LoVo (cell line): ENCODE measurements at places on chromosomes 7 and 10.

- no peak for DNase-seq
Observed at GRCh38 chr7:74070619-74070921, 13.0 kb upstream of the LIMK1 start.

- DNase-seq = peak; percentile 89
Observed at GRCh38 chr10:89278034-89278535, 23.8 kb upstream of the IFIT2 start.

DNA sequence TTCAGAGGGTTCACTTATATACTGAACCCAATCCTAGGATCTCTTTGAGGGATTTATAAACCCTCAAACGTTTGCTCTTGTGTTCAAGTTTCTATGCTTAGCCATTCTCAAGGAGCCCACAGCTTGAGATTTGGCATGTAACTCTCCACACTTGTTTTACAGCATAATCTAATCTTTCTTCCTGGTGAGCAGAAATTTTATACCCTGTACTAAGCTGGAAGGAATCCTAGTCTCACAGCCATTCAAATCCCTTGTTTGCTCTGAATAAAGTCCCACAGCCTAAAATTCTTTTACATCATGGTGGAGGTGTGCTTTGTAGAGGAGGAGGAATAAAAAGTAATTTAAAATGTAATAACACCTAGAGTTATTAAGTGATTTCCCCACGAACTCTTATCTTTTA, 5.3 kb upstream of the AGR2 start:
- DNase-seq = no peak

GRCh38 chr7:289756-290553, at the start of gene FOXL3:
FOXL3 (plus strand) TSS chr7:290170; CDS start chr7:290170, 0 bp downstream.
- no peak for DNase-seq

GRCh38 chr10:60917331-60918280, 26.4 kb downstream of the RHOBTB1 start:
- DNase-seq = no peak

GRCh38 chr7:143002106-143002505, 24.8 kb downstream of the OR9A2 start:
- no peak for DNase-seq

DNA sequence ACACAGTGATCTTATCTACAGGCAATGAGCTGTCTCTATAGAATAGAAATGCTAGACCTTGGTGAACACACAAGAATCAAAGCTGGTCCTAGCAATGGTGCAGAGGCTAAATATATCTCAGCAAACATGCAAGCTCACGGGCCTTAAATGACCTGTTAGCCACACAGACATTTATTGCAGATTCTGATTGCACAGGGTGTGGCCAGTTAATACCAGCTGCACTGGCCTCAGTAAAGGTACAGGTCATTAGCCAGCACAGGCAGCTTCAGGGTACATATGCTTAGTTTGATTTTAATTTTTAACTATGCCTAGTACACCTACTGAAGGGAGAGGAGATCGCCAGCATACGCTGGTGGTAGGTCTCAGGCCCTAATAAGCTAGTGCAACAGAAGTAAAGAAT, 265.4 kb upstream of the DGKB start:
- DNase-seq = no peak

- DNase-seq = no peak
Observed at GRCh38 chr7:71386152-71386785, 254.3 kb downstream of the GALNT17 start.

DNA sequence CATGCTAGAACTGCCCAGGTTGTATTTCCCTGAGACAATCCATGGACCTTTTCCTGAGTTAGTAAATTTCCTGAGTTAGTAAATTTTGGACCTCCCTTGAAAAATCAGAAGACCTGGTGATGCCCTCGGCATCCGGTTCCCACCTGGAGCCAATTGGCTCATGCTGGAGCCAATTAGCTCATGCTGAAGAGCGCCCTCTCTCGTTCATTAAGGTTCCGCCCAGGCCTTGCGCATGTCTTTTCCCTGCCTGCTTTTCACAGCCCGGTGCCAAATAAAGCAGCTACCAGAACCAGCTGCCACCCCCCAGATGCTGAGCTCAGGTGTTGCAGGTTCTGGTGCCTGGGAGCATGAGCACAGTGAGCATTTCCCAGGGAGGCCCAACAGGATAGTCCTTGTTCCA, 96.2 kb downstream of the APBB1IP start:
- no peak for DNase-seq

- DNase-seq = no peak
Observed at GRCh38 chr7:135970682-135971365, 6.3 kb downstream of the MTPN start.

GRCh38 chr7:68900096-68900495, 698.2 kb upstream of the AUTS2 start:
- DNase-seq = no peak

DNA sequence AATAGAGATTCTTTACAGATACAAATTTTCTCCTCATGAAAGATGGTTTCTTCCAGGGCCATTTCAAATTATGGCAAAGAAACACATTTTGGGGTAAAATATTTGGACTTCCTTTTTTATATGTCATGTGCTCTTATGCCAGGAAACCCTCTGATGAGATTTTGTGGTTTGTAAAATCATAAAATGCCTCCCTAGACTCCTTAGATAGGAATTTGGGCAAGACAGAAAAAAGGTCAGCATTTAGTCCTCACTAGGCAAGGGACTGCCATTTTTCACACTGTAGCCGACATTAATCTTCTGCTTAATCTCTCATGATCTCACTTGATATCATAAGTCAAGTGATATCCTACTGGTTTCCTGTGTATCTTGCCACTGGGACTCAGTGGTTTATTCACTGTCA, 286.4 kb downstream of the ARHGAP12 start:
- no peak for DNase-seq

- no peak for DNase-seq
Observed at GRCh38 chr10:80646366-80646765, 108.7 kb downstream of the SH2D4B start.

- no peak for DNase-seq
Observed at GRCh38 chr10:14648005-14648765, 126.5 kb downstream of the FAM107B start.

DNA sequence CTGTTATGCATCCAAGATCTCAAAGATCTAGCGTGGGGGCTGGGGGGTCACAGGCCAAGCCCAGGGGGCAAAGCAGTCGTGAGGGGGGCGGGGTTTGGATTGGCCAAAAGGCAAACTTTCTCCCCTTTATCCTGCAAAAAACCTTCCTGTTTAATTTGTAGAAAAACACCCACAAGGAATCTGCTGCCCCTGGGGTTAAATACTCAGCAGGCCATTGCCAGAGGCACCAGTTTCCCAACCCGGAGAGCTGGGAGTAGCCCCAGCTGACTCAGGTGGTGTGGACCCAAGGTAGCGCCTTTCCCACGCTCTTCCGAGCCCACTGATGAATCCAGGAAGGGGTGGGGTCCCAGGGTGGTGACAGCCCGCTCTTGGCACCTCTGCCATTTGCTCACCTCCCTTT, 21.4 kb downstream of the KCP start:
- no peak for DNase-seq

DNA sequence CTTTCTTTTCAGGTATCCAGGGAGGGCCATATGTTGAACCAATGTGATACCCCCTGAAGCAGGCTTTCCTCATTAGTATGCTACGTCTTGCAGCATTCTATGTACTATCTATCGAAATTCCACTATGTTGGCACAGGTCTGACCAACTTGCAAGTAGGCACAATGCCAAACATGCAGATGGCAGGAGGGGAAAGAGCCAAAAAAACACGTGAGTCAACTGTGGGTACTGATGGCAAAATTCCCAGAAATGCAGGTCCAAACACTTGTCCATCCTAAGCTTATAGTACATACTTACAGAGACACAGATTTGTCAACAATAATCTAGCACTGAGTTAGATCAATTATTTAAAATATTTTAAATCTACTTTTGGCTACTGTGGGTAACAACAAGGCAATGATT, 394.9 kb downstream of the DGKB start:
- DNase-seq = peak; percentile 25

GRCh38 chr10:100124097-100124496, 42.4 kb upstream of the CPN1 start:
- no peak for DNase-seq

DNA sequence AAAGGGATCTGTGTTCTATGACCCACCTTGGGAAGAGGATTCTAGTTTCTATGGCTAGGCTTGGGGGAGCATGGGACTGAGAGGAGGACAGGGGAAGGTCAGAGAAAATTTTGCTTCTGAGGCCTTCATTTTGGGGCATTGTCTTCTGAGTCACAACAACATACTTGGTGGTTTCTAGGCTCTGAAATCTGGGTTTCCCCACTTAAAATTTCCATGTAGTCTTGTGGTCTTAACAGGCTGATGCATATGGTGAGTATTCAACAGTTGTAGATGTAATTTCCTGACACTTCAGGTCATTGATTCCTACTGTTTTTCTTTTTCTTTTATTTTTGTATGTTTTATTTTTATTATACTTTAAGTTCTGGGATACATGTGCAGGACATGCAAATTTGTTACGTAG, 88.5 kb downstream of the ANKRD7 start:
- no peak for DNase-seq

- no peak for DNase-seq
Observed at GRCh38 chr10:88409236-88409635, 173.9 kb downstream of the RNLS start.

- DNase-seq = peak; percentile 30
Observed at GRCh38 chr10:57983281-57983791, 284.4 kb downstream of the IPMK start.

DNA sequence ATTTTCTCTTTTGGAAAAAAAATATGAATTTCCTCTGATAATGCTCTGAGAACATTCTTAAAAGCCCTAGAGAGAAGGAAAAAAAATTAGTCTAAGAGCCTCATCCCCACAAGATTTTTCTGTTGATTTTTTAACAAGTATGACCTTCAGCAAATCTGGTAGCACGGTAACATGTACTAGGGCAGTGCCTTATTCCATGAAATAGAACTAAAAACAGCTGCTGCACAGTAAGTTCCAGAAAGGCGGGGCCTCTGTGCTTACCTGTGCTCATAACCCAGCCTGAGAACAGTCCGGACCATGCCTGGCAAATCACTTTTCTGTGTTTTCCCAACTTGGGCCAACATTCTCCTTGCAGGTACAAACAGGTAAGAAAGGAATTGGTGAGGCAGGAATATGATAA, 519.1 kb upstream of the AKR1E2 start:
- no peak for DNase-seq

GRCh38 chr7:5422396-5423305, 983 bp downstream of the TNRC18 start:
- no peak for DNase-seq

DNA sequence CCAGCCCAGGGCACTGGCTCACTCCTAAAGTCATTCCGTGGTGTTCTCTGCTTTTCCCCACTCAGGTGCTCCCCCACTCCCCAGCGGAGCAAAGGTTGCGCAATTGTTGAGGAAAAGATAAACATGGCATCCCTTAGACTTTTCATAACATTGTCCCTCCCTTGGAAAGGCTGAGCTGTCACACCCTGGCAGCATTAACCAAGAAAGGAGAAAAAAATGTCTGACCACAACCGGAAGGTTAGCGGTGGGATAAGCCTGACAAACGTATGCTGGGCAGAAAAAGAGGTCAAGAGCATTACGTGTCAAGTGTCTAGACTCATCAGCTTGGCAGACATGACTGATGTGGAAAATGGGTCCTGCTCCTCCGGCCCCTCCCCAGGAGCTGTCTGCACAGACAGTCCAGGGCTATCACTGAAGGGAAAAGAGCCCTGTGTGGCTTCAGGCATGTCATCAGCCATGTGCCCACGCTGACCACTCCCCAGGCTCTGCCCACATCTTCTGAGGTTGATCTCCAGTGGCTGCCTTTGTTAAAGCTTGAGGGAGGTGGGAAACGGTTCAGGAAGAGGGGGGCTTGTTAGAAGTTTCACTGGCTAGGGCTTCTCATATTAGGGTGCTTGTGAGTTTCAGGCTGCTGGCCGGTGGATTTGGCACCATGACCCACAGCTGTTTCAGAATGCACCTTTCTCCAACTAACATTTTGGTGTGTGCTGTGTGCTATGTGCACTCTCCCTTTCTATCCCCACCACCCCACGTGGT, 30.1 kb downstream of the BTBD16 start:
- no peak for DNase-seq

GRCh38 chr10:8279598-8279997, 225.1 kb downstream of the GATA3 start:
- peak; percentile 42 for DNase-seq

- DNase-seq = no peak
Observed at GRCh38 chr7:30034501-30034900, 6.3 kb downstream of the PLEKHA8 start.

DNA sequence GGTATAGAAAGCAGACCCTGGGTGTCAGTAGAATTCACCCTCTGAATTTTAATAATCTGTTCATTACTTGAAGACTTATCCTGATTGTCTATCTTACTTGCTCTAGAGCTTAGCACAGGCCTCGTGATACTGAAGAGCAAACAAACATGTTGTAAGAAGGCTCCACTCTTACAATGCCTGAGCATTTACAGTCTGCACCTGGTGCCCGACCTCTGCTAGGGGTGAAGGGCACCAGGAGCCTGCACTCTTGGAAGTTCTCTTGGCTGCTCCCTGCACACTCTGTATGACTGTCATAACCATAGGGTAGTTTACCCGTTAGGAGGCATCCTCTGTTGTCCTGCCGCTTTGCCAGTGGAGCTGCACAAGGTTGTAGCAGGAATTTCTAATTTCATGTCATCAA, 91.3 kb upstream of the NPY start:
- DNase-seq = no peak

DNA sequence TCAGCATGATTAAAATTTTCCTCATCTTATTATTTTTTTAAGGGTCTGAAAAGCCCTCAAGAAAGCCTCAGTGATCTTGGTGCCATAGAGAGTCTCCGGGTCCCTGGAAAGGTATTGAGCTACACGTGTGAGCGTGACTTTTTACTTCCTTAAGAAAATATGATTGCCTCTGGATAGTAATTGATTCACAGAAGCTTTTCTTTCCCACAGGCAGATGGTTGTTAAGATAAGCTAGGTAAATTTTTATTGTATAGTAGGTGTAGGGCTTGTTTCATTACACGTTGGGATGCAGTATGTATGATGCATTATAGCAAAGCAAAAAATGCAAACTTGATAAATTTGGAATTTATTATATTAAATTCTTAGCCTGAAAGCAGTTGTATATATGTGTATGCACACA, 7.7 kb downstream of the VPS50 start:
- DNase-seq = no peak

- DNase-seq = no peak
Observed at GRCh38 chr7:111105269-111105668, 14.3 kb downstream of the LRRN3 start.

DNA sequence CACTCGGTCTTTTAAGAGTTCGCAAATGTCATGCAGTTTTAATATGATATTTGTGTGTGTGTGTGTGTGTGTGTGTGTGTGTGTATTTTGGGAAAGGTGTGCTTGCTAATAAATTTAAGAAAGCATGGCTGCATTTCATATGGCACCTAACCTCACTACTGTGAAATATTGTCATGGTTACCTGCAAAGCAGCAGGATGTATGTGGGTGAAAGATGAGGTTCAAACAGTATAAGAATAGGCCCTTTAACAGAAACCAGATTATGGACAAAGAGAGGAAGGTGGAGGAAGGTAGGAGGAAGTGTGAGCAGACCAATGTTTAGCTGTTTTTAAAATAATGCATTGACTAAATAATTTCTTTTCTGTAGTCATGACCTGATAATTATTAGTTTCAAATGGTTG, 73.5 kb upstream of the CACNA2D1 start:
- no peak for DNase-seq
